ENCODE measurements at places on chromosomes 6 and 20. TPM values are rescaled to one million over a fixed set of nuclear protein-coding genes. Genes with fewer than 3 reads are reported as not detected.

DNA sequence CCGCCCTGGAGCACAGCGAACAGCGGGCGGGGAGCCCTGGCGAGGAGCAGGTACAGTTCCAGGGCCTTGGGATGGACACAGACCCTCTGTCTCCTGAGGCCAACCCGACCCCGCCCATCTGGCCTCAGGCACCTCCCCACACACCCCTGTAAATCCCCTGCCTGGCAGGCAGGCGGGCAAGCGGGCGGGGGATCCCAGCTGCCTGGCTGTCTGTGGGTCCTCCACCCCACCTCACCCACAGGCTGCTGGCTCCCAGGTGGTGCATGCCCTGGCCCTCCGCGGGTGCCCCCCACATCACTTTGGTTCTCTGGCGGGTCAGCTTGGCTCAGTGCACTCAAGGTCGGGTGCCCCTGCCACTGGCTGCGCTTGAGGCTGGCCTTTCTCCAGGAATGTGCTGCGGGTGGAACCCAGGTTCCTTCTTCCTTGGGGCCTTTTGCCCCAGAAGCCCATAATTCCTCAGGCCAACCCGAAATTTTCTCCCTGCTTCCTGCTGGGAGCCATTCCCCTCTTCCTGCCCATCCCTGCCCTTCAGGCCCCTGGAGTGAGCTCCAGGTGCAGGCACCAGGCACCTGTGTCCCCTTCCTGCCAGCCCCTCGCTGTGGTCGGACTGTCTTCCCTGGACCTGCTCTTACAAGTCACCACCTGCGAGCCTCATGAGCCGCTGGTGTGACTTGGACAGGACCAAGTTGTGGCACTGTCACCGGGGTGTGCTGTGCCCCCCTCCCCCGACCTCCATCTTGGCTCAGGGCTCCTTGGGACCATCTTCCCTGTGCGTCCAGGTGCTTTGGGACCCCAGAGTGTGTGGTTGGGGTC is 5.3 kb upstream of the TNFRSF6B start:
- peaks cover 65% of the 10 kb centered on the region for H3K4me1 ChIP-seq
- H3K27me3 ChIP-seq, result no peaks in the 10 kb centered on the region
- H3K36me3 ChIP-seq, result no peaks in the 10 kb centered on the region
- H3K27ac ChIP-seq, result peak overlapping the region; percentile 59

DNA sequence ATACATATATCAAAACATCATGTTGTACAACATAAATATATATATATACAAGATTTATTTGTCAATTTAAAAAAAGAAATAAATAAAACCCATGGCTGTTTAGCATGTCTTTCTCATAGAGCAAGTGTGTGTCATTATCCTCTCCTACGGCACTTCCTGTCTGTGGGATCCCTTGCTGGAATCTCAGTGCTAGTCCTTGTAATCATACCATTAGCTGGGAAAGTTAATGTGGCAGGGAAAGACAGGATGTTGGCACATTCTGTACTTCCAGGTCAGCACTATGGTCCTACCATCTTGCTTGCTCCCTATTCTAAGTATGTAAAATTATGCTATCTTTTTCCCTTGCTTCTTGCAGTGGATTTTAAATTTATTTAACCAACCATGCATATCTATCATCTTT is 9.5 kb upstream of the SLC17A3 start:
- no peaks in the 10 kb centered on the region for H3K27me3 ChIP-seq
- H3K4me1 ChIP-seq, result no peaks in the 10 kb centered on the region
- H3K4me3 ChIP-seq, result no peak overlapping the region
- no peaks in the 10 kb centered on the region for H3K36me3 ChIP-seq

GRCh38 chr6:148905901-148906300 is 159.1 kb downstream of the UST start:
- H3K27me3 ChIP-seq, result no peaks in the 10 kb centered on the region
- no peak overlapping the region for H3K4me3 ChIP-seq
- no peak for DNase-seq

DNA sequence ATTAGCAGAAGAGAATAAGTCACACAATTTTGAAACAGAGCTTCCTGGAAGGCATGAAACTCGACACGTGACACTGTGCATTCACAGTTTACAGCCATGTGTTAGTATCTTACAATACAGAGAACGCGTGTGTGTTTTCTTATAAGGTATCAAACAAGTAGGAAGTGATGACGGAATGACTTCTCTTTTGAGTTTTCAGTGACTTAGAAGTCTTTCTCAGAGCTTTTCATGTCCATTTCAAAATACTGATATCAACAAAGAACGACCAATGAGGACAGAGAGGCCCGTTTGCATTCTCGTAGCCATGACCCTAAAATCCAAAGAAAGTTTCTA is 36.6 kb upstream of the DUSP22 start:
- DNase-seq, result no peak
- H3K36me3 ChIP-seq, result no peaks in the 10 kb centered on the region
- peaks cover 3% of the 10 kb centered on the region for H3K27me3 ChIP-seq
- no peaks in the 10 kb centered on the region for H3K4me1 ChIP-seq

DNA sequence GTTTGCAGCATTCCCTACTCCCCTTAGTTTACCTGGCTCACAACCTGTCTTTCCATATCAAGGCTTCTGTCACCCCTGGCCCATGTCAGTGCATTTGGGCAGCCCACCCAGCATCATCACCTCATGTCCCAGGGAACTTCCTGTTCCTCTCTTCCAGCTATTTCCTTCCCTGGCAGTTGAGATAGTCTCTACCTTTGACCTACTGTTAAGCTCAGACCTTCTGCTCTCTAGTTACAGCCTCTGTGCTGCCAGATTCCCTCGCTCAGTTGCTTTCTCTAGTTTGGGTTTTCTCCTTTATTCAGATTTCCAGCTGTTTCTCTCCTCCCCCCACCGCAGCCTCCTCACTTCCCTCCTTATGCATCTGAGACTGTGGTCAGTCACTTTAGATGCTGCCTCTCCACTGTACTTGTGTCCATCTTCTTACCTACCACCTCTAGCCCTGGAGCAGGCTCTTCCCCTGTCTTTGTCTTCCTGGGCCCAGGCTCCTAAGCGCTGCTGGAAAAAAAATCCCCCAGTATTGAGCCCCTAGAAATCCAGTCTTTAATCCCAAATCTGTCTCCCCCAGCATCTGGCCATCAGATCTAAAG is 16.3 kb downstream of the PTPN1 start:
- H3K27ac ChIP-seq, result no peak overlapping the region
- peaks cover 23% of the 10 kb centered on the region for H3K4me1 ChIP-seq
- no peaks in the 10 kb centered on the region for H3K36me3 ChIP-seq
- DNase-seq, result no peak

DNA sequence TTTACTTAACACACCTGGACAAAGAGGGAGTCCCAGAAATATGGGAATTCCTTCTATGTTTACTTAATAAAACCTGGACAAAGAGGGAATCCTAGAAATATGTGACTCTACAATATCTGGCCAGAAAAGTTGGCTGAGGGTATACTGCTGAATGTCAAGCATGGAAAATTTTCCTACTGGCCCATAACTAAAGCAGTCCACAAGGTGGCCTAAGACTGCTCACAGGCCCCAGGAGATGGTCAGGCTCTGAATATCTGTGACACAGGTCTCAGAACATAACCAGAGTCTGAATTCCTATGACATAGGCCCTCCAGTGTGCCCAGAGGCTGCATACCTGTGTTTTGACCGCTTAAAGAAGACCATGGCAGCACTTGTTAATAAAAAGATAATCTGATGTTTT is 578.2 kb upstream of the NRSN1 start:
- H3K36me3 ChIP-seq, result no peaks in the 10 kb centered on the region
- H3K4me3 ChIP-seq, result no peak overlapping the region
- no peaks in the 10 kb centered on the region for H3K4me1 ChIP-seq
- no peak for DNase-seq

GRCh38 chr20:49853640-49854039 is 41.0 kb downstream of the SLC9A8 start:
- DNase-seq, result no peak
- H3K4me3 ChIP-seq, result no peak overlapping the region
- no peaks in the 10 kb centered on the region for H3K27me3 ChIP-seq
- no peak overlapping the region for H3K27ac ChIP-seq
- H3K4me1 ChIP-seq, result peaks cover 8% of the 10 kb centered on the region

DNA sequence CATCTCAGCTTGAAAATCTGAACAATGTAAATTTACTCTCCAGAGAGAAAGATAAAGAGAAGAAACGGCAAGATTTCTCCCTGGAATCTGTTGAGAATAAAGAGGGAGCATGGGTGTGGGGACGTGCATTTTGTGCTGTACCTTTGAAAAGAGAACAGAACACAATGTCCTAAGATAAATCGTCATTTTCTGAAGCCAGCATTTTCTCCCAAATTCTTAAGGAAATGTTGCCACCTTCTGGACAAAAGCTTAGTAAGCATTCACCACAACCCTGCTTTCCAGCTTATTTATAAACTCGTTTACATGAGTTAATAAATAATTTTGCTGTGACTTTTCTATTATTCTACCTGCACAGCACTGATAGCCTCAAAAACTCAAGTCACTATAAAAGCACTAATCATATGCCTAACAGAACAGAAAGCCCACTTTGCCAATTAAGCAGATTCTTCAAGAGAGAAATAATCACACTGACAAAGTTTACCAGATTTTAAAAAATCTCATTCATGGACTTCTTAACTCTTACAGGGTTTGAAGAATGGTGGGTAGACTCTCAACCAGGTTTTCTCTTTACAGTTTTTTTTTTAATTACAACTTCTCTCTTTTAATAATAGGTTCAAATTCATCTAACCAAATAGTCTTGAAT is 155.8 kb downstream of the MBOAT1 start:
- no peak overlapping the region for H3K27ac ChIP-seq
- no peaks in the 10 kb centered on the region for H3K4me1 ChIP-seq
- H3K4me3 ChIP-seq, result no peak overlapping the region
- peak; percentile 52 for DNase-seq

DNA sequence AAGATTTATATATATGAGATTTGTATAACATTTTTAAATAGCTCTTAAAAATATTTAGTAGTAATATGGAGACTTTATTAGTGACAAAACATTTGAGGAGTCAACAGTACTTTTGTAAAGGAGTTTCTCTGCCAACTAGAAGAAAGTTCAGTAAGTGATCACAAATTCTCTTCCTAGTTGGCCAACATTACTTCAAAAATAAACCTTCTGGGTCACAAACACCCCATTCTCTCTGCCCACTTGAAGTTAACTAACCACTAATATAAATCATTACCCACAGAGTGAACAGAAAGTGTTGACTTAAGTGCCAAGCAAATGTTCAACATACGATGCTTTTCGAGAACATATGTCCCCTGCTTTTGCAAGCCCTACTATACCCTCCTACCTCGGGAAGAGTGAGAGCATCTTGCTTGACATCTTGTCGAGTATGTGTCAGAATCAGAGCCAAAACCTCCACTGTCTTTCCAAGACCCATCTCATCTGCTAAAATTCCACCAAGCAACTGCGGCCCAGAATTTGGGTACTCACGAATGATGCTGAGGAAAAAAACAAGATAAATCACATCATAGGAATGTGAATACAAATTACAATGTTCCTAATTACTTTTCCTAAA is 16.9 kb downstream of the SHPRH start:
- DNase-seq, result no peak
- no peaks in the 10 kb centered on the region for H3K4me1 ChIP-seq
- no peak overlapping the region for H3K4me3 ChIP-seq
- no peak overlapping the region for H3K27ac ChIP-seq

KCNK16 gene
- not detected for total RNA-seq

ELOVL2 gene
- total RNA-seq, result 0.07 TPM
